Activated CD8-positive, alpha-beta memory T cell treated with anti-CD3 and anti-CD28 coated beads, Interleukin-2, amount 10 ng/mL, durations not matched to agents 7 days and 5 days (primary cell): ENCODE measurements at places on chromosomes 5 and 9. TPM values are rescaled to one million over a fixed set of nuclear protein-coding genes. Genes with fewer than 3 reads are reported as not detected.

GRCh38 chr9:127463911-127464310 is 12.6 kb downstream of the LRSAM1 start:
- H3K27me3 ChIP-seq: no peaks in the 10 kb centered on the region
- DNase-seq: no peak
- no peak overlapping the region for H3K27ac ChIP-seq
- H3K36me3 ChIP-seq: peaks cover 30% of the 10 kb centered on the region
- no peak overlapping the region for H3K4me3 ChIP-seq
- no peaks in the 10 kb centered on the region for H3K4me1 ChIP-seq

GRCh38 chr9:84997472-84997871 is 327.9 kb downstream of the NTRK2 start:
- no peaks in the 10 kb centered on the region for H3K4me1 ChIP-seq
- no peak overlapping the region for H3K4me3 ChIP-seq
- no peak overlapping the region for H3K27ac ChIP-seq
- no peaks in the 10 kb centered on the region for H3K27me3 ChIP-seq
- no peaks in the 10 kb centered on the region for H3K36me3 ChIP-seq
- no peak for DNase-seq

DNA sequence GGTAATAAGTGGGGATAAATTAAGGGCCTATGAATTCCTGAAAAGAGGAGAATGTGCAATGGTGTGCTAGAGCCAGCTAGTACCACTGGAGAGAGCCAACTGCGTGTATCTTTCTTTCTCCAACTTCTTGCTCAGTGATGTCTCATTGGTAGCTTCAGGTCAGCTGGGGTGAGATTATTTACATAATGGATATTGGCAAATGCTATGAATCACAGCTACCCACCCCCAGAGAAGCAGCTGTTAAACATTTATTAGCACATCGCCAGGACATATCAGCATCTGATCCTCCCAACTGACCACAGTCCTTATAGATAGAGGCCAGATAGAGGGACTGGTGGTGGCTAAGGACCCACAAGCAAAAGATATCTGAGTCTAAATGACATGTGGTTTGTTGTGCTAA is 421.3 kb downstream of the ACTL7B start:
- DNase-seq: no peak
- no peaks in the 10 kb centered on the region for H3K4me1 ChIP-seq
- no peak overlapping the region for H3K27ac ChIP-seq
- no peak overlapping the region for H3K4me3 ChIP-seq

DNA sequence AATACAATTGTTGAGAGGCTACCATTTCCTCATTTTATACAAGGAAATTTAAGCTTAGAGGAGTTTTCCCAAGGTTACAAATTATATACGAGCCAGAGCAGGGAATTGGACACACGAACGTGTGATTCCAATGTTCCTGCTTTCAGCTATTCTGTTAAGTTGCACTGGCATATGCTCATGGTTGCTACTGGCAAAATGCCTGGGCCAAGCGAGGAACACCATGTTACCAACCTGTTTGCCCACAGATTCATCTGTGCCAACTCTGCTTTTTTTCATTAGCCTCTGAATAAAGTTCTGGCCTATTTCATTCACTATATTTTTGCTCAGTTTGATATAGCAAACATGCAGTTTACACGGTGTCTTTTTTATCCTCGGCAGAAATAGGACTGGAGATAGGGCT is 5.1 kb upstream of the C5orf46 start:
- peaks cover 3% of the 10 kb centered on the region for H3K27me3 ChIP-seq
- H3K27ac ChIP-seq: no peak overlapping the region
- H3K4me1 ChIP-seq: no peaks in the 10 kb centered on the region
- DNase-seq: no peak
- H3K36me3 ChIP-seq: no peaks in the 10 kb centered on the region

DNA sequence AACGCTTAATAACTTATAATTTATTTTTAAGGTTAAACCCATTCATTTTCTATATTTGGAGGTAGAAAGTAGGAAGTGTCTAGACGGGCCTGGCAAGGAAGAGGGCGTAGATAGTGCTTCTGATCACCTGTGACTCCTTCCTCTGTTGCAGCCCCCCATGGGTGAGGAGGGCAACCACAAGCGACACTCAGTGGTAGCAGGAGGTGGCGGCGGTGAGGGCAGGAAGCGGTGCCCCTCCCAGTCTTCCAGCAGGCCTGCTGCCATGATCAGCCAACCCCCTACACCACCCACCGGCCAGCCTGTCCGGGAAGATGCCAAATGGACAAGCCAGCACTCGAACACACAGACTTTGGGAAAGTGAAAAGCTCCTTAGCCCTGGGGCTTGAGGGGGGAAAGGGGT is 36.7 kb downstream of the FAXDC2 start:
- H3K27ac ChIP-seq: peak overlapping the region; percentile 78
- peaks cover 50% of the 10 kb centered on the region for H3K36me3 ChIP-seq
- H3K27me3 ChIP-seq: no peaks in the 10 kb centered on the region
- peak; percentile 72 for DNase-seq
- peaks cover 36% of the 10 kb centered on the region for H3K4me1 ChIP-seq
- no peak overlapping the region for H3K4me3 ChIP-seq

DNA sequence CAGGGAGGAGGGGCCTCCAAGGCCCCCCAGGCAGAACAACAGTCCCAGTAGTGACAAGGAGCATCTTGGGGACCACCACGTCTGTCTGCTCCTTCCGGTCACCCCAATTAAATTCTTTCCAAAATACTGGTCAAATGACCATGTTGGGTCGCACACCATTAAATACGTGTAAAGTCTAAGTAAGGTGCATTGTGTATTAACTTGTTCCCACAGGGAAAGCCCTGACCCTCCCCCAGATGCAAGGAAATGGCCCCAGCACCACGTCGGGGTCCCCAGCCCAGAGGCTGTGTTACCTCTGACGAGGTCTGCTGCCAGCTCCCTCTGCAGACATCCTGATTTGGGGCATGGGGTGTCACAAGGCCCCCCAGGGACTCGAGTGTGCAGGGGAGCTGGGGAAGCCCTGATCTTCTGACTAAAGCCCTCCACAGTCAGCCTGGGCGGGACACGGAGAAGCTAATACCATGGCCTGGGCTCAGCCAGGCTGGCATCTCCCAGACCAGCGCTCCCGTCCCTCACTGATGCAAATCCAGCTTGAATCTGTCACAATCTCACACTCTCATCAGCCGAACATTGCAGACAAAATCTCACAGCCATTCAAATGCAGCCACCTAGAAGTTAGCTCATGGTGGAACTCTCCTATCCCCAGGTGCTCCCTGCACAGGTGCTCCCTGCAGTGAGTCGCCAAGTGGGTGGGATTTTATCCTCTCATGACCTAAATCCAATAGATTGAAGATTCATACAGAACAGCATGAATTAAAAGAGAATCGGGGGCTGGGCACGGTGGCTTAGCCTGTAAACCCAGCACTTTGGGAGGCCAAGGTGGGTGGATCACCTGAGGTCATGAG is 13.6 kb downstream of the TERT start:
- peaks cover 2% of the 10 kb centered on the region for H3K36me3 ChIP-seq
- DNase-seq: no peak
- no peak overlapping the region for H3K27ac ChIP-seq
- H3K4me3 ChIP-seq: no peak overlapping the region
- H3K27me3 ChIP-seq: no peaks in the 10 kb centered on the region
- H3K4me1 ChIP-seq: no peaks in the 10 kb centered on the region

DNA sequence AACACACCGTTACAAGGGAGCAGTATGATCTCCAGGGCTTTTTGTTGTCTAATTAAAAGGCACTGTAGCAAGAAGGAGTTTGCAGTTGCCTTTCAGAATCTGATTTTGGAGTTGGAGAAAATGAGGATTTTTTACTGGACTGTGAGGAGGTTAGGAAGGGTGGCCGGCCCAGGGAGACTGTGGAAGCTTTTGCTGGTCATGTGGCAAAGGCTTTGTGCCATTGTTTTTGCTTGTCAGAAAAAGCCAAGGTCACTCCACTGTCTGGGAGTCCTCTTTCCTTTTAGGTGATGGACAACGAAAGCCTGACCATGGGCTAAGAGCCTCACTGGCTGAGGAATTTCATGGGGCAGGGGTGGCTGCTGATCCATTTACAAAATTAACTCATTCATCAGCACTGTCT is 10.3 kb upstream of the WHRN start:
- H3K27me3 ChIP-seq: peaks cover 11% of the 10 kb centered on the region
- peaks cover 15% of the 10 kb centered on the region for H3K4me1 ChIP-seq
- no peak for DNase-seq
- no peak overlapping the region for H3K4me3 ChIP-seq

DNA sequence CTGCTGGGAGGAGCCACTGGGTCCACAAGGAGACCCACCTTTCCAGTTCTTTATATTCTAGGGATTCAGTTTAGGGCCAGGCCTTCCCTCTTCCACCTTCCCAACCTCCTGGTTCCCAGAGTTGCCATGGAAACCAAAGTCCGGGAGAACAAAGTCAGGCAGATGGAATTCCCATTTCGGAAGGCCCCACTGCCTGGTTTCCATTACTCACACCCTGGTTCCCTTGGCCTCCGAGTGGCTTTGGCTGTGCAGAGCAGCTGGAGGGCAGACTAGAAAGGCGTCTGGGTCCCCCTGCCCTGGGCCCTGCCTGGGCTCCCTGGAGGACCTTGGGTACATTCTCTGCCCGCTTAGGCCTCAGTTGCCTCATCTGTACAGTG is 136.1 kb downstream of the RGS3 start:
- H3K4me3 ChIP-seq: no peak overlapping the region
- H3K36me3 ChIP-seq: peaks cover 6% of the 10 kb centered on the region
- no peak for DNase-seq
- peaks cover 5% of the 10 kb centered on the region for H3K4me1 ChIP-seq
- H3K27me3 ChIP-seq: no peaks in the 10 kb centered on the region
- H3K27ac ChIP-seq: no peak overlapping the region

- no peak for DNase-seq
- no peaks in the 10 kb centered on the region for H3K4me1 ChIP-seq
- no peak overlapping the region for H3K4me3 ChIP-seq
Observed at GRCh38 chr5:86360801-86361200, 256.9 kb upstream of the COX7C start.

DNA sequence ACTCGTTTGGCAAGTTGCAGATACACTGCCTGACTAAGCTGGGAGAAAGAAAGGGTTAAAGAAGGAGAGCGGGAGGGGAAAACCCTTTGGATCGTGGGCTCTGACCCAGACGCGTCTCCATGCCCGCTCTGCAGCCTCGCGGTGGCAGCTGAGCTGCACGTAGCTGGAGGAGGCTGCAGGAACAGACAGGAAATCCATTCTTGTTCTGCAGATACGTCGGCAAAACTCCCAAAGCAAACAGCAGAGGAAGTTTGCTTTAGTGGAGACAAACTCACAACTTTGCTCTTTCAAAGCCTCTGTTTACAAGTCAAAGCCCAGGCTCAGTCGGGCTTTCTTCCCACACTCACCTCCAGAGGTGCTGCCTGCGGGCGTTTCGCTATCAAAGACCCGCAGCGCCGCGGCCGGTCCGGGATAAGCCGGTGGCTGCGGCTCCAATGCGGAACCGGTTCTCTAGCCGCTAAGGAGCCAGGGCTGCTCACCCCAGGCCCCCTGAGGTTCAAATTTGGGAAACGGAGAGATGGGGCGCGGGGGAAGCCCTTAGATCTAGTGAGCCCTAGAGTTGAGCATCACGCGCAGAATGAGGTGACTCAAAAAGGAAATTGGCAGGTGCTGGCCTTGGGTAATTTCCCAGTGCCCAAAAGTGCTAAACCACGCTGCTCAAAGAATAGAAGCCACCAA is 60.7 kb downstream of the MAT2B start:
- DNase-seq: peak; percentile 44
- H3K27ac ChIP-seq: no peak overlapping the region
- peaks cover 16% of the 10 kb centered on the region for H3K4me1 ChIP-seq
- H3K4me3 ChIP-seq: peak overlapping the region; percentile 45
- no peaks in the 10 kb centered on the region for H3K36me3 ChIP-seq

DNA sequence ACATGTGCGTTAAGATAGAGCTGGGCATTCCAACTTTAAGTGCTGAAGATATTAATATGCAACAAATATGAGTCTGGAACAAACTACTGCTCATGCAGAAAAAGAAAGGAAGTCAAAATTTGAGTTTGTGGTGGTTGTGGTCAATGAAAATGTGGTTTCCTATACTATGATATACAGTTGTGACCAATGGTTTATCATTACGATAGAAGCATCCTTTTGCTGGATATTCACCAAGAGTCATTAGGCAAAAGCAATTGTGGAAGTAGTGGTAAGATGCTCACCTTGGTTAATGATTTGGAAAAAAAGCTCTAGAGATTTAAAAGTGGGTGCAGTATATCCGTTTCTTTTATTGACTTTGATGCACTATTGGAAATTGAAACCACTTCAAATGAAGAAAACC is 1007.0 kb downstream of the NR2F1-AS1 start:
- H3K4me3 ChIP-seq: no peak overlapping the region
- no peak overlapping the region for H3K27ac ChIP-seq
- H3K4me1 ChIP-seq: no peaks in the 10 kb centered on the region

DNA sequence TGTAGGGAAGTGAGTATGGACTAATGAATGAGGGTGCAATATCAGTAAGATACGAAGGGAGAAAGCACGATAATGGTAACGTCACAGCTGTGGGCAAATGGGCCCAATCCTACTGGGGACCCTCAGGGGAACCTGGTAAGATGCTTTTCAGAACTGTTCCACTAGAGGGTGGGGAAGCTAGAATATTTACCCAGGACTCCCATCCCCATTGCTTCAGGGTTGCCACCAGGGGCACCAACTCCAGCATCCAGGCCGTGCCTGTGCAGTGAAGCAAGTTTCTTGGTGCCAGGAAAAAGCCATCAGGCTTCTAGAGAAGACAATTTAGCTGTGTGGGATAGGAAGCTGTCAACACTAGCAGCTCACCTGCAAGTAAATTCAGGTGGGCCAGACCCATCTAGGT is 409.3 kb downstream of the AGTPBP1 start:
- no peaks in the 10 kb centered on the region for H3K36me3 ChIP-seq
- no peak overlapping the region for H3K4me3 ChIP-seq
- H3K27ac ChIP-seq: no peak overlapping the region
- H3K4me1 ChIP-seq: no peaks in the 10 kb centered on the region
- H3K27me3 ChIP-seq: no peaks in the 10 kb centered on the region

GRCh38 chr5:178114325-178115135 is 1.2 kb downstream of the N4BP3 start:
- H3K4me3 ChIP-seq: peak overlapping the region; percentile 73
- peaks cover 38% of the 10 kb centered on the region for H3K27me3 ChIP-seq
- H3K27ac ChIP-seq: peak overlapping the region; percentile 40

DNA sequence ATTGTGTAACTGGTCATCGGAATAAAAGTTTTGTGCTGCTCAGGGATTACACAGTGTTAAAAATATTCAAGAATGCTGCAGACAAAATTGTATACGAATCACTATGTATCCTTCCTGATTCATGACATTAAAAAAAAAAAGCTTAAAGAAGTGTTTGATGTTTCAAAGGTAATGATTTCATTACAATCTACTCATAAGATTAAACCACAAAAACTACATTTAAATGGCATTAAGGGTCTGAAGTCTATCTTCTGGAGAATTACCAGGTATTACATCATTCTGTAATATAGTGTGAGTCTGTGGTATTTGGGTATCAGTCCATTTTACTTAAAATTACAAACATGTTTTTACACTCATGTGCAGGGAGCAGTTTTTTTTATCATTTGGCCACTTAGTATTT is 324.4 kb downstream of the NDUFS4 start:
- no peaks in the 10 kb centered on the region for H3K27me3 ChIP-seq
- H3K4me1 ChIP-seq: no peaks in the 10 kb centered on the region
- no peak overlapping the region for H3K27ac ChIP-seq
- H3K4me3 ChIP-seq: no peak overlapping the region
- DNase-seq: no peak
- H3K36me3 ChIP-seq: no peaks in the 10 kb centered on the region

TEK gene
- total RNA-seq: not detected

RRAGA gene
- total RNA-seq: 49.7 TPM

SERF1A gene
- 6.2 TPM for total RNA-seq

ZNG1A gene
- 40.0 TPM for total RNA-seq

ANGPTL2 gene
- not detected for total RNA-seq
